ENCODE measurements at places on chromosomes 6 and 20.

DNA sequence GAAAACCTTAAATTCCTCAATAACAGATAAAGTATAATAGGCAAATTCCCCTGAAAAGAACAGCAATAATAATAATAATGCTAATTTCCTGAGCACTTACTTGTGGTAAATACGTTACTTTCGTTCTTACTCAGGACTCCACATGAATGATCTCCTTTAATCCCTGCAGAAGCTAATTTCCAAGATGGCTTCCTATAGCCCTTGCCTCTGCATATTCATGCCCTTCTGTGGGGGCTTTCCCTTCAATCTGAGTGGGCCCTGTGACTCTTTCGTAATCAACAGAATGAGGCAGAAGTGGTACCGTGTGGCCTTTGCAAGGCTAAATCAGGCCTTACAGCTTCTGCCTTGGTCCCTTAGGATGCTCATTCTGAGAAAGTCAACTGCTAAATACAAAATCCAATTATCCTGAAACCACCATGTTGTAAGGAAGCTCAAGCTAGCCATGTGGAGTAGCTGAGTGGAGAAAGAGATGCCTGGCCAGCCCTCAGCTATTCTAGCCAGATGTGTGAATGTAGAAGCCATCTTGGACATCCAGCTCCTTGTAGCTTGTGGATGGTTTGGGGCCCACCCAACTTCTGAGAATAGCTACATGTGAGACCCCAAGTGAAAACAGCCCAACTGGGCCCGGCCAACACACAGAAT, 50.5 kb downstream of the MCUR1 start:
- DNase-seq, result no peak

GRCh38 chr6:124987291-124987690, 25.1 kb downstream of the RNF217 start:
- no peak for DNase-seq

DNA sequence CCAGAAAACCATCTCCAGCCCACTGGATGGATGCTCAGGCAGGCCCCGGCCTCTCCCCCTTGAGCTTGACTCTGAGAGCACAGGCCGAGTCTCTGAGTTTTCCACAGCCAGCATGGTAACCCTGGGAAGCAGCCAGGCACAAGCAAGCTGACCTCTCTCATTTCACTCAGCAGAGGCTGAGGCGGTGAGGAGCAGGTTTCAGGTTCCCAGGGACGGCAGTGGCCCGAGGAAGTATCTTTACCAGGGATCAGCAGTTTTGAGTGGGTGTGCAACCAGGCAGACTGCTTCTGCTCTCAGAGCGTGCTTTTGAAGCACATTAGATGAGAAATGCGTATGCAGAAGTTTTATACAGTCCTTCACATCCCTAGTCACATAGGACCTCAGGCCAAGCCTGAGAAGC, 12.6 kb downstream of the HCK start:
- DNase-seq, result no peak

DNA sequence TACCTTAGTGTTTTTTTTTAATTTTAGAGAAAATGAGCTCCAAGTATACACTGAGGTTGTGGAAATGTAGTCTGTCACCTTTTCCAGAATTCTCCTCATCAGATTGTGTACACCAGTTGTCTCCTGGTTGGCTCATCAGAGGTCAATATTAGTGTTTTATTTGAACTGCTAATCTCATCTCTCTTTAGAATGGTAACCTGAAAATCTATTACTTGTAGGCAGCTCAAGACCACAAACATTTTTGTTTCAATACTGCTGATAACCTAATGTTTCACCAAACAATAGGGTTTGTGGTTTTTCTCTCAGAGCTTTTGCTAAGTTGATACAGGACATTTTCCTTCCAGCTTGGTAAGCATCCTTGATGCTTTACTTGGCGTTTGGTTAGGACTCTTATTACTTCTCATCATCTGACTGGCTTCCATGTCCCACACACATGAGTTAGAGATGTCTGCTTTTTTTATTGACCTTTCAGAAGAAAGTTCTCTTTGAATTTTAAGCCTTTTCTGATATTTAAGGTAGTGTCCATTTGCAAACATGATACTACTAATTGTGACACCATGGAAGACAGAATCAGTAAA, 15.1 kb downstream of the ADGRG6 start:
- peak; percentile 3 for DNase-seq
